ENCODE measurements at places on chromosomes 13 and 19.

DNA sequence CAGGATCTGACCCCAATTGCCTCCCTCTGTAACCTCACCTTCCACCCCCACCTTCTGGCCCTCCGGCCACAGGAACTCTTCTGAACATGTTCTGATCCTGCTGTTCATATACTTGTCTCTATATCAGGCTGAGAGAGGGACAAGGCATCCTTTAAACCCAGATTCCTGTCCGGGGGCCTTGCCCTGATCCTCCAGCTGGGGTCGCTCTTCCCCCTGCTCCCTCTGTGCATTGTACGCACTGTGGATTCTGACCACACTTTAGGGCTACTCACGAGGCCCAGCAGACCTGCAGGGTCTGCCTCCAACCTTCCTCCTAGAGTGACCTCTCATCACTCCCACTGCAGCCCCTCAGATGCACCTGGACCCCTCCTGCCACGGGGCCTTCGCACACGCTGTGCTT is 269.3 kb downstream of the UQCRFS1 start:
- DNase-seq: no peak

GRCh38 chr13:39483326-39483725 is 119.7 kb downstream of the LHFPL6 start:
- DNase-seq: no peak

GRCh38 chr13:106096661-106097092 is 438.8 kb downstream of the EFNB2 start:
- no peak for DNase-seq

- DNase-seq: no peak
Measured at GRCh38 chr19:3671680-3672574, 28.3 kb downstream of the PIP5K1C start.

DNA sequence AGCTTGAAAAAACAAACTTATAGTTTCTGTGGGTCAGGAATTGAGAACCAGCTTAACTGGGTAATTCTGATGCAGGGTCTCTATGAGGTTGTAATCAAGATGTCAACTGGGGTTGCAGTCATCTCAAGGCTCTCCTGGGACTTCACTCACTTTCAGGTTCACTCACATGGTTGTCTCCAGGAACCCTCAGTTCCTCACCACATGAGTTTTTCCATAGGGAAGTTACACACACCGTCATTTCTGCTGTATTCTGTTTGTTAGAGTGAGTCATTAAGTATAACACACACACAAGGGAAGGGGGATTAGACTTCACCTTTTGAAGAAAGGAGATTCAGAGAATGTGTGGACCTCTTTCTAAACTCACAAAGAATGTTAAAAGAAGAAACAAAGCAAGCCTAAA is 34.9 kb upstream of the MLNR start:
- DNase-seq: no peak

GRCh38 chr19:54661846-54662481 is 821 bp upstream of the LILRB4 start:
- DNase-seq: no peak

- no peak for DNase-seq
Measured at GRCh38 chr13:84265257-84265764, 383.0 kb upstream of the SLITRK1 start.

DNA sequence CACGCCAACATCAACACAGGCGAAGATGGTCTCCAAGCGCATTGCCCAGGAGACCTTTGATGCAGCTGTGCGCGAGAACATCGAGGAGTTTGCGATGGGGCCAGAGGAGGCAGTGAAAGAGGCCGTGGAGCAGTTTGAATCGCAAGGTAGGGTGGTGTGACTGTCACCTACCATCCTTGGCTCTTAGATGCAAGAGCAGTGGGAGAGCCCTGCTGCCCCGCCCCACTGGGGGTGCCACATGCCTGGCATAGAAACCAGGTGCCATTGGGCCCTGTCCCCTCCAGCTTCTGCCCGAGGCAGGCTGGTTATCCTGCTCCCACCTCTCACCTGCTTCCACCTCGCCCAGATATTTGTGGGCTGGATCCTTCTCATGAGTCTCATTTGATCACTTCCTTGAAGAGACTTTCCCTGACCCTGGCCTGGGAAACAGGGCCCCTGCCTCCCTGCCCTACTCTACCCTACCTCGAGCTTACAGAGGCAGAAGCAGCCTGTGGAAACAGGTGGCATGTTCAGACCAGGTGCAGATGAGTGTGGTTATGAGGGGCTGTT is 9.4 kb downstream of the ARMC6 start:
- DNase-seq: no peak

- no peak for DNase-seq
Measured at GRCh38 chr19:32676186-32676894, 692 bp downstream of the RGS9BP start.

DNA sequence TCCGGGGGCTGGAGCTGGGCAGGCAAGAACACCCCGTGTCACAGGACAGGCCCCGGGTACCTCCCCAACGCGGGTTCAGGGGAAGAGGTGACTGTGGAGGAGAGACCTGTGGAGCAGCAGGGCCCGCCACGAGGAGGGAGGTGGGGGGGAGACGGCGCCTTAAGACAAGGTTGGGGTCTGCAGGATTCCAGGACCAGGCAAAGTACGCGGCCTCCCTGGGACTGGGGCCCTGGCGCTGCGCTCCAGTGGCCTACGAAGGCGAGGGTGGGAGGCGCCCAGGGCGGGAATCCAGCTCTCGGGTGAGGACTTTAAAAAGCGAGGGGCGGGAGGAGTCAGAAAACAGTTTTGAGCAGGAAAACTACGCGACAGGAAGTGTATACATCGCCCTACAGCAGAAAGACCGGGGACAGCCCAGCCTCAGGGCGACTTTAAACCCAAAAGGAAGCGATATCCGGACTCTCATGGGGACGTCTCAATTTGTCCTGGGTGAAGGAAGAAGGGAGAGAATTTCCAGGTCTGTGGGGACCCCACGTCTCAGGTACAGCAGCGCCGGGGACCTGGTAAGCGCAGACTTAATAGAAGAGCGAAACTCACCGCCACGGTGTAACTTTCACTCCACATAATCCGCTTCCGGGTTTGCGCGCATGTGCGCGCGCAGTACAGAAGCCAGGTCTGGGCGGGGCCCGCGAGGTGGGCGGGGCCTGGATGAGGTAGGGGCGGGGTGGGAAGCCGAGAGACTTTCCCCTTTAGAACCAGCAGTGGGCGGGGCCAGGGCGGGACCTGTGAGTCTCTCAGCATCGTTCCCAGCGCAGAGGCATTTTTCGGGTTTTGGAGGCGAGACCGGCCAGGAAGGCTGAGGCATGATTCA is at the start of gene ZNF83:
ZNF83 (minus strand) TSS at position 638 of the 868 bp plus-strand sequence.
- peak; percentile 88 for DNase-seq

- DNase-seq: no peak
Measured at GRCh38 chr13:107222597-107222996, 654.7 kb upstream of the ARGLU1 start.

DNA sequence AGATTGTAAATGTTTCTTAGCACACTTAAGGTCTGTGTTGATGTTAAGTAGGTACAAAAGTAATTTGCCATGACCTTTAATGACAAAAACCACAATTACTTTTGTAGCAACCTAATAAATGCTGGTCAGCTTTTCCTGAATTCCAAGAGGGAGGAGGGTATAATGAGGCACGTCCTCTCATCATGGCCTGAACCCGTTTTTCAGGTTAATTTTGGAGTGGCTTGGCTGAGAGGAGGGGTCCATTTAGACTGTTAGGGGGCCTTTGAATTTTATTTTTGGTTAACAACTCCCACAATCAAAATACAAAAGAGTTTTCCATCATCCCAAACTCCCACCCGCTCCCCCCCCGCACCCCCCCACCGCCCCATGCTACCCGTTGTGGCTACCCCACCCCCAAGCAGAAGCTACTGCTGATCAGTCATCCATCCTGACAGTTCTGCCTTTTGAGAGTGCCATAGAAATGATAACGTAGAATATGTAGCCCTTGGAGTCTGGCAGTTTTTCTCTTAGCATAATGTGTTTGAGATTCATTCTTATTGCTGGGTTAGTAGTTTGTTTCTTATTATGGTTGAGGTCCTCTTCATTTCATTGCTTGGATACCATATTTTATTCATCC is 14.4 kb upstream of the PLEKHF1 start:
- no peak for DNase-seq

- DNase-seq: no peak
Measured at GRCh38 chr13:102817907-102818306, 19.0 kb downstream of the BIVM start.

DNA sequence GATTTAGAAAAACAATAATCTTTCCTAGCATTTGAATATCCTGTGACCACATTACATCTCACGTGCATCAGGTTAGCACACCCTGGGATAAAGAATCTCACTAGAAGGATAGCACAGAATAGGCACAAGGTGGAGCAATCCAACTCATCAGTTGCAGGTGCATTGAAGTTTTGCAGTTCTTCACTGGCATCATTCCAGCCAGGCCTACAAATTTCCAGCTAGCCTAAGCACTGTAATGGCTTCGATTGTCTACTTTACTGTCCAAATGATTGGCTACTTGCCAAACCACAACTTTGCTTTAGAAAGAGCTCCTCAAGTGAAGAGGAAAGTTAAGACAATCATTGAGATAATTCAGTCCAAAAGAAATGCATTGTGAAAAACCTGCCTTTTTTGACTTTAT is 89.5 kb downstream of the SPRY2 start:
- no peak for DNase-seq

- DNase-seq: no peak
Measured at GRCh38 chr19:44752123-44752815, 3.8 kb downstream of the BCL3 start.

- DNase-seq: no peak
Measured at GRCh38 chr19:10142701-10143375, 23.1 kb upstream of the EIF3G start.

DNA sequence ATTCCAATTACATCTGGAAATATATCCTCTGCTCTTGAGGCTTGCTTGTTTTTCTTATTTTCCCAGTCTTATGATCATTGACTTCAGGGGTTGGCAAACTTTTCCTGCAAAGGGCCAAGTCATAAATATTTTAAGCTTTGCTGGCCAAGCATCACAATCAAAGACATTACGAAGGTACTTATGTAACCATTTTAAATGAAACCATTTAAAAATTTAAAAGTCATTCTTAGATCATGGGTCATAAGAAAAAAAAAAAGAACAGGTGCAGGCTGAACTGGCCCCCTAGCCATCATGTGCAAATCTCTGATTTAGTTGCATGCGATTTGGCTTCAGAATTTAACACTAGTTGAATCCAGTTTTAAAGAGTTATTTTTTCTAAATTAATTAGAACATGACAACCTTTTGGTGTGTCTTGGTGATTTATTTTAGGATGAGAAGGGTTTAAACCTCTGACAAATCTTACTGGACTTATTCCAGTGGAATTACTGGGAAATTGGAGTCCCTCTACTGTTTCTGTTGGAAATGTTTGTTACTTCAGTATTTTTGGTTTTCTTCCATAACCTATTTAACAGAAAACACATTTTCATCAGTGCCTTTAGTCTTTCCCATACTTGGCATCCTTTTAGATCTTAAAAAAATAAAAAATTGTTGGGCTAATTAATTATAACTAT is 148.1 kb downstream of the NHLRC3 start:
- no peak for DNase-seq

DNA sequence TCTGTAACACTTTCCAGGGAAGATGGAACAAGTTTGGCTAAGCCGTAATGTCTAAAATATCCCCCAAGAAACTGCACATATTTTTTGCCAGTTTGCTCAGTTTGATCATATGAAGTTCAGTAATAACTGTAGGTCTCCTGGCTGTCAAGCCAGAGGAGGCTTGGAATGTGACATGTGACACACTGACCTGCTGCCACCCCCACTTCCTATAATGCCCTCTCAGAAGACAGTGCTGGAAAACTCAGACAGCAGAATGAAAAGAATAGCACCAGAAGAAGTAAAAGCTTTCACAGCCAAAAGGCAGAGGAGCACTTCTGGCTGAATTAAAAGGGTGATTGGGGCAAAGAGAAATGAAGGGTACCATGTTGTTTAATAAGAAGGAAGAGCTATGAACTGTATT is 67.4 kb upstream of the UBAC2 start:
- no peak for DNase-seq

DNA sequence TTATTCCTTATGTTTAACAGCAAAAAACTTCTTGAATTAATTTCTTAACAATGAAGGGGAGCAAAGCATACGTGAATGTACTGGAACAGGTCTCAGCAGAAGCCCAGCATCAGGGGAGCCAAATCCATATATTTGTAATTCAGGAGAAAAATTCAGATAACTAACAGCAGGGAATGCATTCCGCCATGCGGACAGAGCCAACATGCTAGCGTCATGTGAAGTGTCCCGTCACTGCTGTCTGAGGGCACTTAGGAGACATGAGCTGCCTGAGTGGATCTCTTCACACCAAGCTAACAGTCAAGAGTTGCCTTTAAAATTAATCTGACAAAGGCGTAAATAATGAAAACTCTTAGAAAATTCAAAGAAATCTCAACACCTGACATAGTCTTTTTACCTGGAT is 6.4 kb downstream of the AMER2 start:
- no peak for DNase-seq

DNA sequence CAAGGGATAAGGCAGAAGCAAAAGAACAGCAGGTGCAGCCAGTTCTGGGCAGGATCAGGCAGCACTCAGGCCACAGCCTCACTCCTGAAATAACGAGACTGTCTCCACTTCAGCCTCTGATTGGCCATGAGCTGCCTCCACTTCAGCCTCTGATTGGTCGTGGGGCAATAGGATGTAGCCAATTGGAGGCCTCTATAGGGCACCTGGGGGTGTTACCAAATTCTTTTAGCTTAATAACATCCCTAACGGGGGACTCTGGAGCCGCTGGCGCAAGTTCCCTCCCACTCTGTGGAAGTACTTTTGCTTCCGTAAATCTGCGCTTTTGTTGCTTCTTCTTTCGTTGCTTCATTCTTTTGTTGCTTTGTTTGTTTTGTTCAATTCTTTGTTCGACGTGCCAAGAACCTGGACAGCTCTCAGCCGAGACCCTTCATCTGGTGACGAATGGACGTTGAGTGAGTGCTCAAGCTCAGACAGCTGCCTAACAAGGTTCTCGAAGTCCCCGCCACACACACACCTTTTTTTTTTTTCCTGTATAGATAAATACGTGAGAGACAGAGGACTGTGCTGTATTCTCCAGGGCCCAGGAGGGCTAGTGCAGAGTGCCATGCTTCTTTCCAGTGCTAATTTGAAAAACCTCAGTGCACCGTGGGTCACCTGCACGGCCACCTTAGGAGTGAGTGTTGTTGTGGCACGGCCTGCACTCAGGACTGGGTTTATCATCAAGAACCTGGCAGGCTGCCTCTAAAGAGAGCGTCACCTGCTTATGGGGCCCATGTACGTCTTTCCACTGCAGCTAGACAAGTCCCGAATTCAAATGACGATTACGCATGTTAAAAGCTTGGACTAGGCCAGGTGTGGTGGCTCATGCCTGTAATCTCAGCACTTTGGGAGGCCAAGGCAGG is 32.0 kb upstream of the TUBGCP3 start:
- no peak for DNase-seq
